Colonic mucosa (tissue), 4 donors: ENCODE measurements at places on chromosomes 3 and 15. TPM values are rescaled to one million over a fixed set of nuclear protein-coding genes. Genes with fewer than 3 reads are reported as not detected.

DNA sequence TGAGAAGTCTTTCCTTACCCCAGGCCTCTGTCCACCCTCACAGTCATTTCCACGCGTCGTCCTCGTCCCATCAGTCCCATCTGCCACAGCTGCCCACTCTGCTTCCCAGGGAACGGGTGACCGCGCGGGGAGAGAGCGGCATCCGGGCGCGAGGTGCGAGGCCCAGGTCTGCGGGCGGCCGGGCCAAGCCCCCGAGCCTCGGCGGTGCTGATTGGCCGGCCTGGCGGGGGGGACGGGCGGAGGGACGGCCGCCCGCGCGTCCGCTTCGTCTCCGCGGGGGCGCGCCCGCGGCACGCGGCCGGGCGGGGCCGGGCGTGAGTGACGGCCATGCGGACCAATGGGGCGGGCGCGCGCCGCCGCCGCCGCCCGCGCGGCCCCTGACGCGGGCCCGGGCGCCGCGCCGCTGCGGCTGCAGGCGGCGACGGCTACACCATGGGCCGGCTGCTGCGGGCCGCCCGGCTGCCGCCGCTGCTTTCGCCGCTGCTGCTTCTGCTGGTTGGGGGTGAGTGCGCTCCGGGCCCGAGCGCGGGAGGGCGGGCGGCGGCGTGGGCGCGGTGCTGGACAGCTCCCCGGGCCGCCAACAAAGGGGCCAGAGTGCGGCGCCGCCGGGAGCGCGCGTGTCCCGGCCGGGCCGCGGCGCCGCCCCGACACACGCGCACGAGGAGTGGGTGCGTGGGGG lies at the start of gene PODXL2:
PODXL2 (plus strand) TSS at position 398 of the 679 bp plus-strand sequence; CDS start at position 433, 35 bp downstream.
- H3K4me1 ChIP-seq: no peaks in the 10 kb centered on the region
- H3K4me3 ChIP-seq: peak within 1 kb of the TSS; percentile 52
- no peak within 1 kb of the TSS for H3K27ac ChIP-seq
- H3K36me3 ChIP-seq: no peaks in the 10 kb centered on the region
- peak; percentile 26 for DNase-seq

DNA sequence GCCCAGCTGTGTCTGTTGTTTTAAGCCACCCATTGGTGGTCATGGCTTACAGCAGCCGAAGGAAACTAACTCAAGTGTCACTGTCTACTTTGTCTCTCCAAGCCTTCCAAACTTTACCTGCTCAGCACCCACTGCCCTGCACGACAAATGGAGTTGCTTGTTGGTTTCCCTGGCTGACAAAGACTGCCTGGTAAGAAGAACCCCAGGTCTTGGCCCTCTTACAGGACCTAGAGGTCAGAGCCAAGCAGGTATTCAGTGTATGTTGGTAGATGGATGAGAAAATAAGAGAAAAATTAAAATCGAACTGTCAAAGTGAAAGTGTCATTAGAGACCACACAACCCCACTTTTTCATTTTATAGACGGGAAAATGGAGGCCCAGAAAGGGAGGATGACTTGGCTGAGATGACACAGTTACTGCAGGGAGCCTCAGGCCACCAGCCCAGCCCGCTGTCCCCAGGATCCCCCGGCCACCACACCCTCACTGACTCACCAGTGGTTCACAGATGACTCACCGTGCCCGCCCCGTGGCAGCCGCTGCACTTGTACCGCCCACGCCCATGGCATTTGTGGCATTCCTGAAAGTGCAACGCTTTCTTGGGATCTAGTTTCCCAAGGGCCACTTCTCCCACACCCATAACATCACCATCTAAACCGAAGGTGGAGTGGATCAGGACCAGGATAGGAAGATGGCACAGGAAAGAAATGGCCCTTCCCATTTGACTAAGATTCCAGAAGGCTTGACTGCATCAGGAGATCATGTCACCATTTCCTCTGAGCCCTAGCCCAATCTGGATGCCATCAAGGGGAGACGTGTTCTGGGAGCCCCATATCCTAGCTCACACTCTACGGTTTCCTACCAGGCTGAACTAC lies 15.2 kb downstream of the SSUH2 start:
- H3K27ac ChIP-seq: no peak overlapping the region
- H3K27me3 ChIP-seq: no peaks in the 10 kb centered on the region
- no peak overlapping the region for H3K4me3 ChIP-seq
- DNase-seq: peak; percentile 82

GRCh38 chr3:113111011-113111707 lies 100.2 kb upstream of the BOC start:
- H3K4me1 ChIP-seq: no peaks in the 10 kb centered on the region
- no peaks in the 10 kb centered on the region for H3K36me3 ChIP-seq
- H3K27ac ChIP-seq: no peak overlapping the region

DNA sequence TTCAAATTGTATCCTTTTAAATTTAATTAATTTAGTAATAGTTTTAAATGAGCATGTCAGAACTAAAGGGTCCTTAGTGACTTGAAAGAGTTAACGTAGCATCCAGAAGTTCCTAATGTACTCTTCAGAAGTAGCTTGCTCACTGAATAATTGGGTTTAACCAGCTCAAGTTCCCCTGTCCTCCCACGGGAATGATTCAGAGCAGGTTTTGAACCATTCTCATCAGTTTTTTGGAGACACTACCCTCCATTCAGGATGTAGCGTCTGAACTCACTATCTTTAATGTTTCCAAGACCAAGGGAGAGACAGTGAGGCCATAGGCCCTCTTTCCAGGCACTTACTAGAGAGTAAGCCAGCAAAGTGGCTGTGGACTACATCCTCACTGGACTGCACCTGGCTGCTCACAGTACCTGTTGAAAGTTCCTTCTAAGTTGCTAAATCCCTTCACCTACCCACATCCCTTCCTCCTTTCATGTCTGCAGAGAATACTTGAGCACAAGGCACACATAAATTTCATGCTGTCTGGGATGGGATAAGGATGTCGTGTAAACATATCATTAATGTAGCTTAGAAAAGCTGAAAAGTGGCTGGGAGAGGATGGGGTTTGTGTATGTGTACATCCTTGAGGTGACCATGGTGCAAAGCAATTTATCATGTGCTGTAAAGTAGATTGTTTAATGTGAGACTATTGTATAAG lies 146.3 kb downstream of the PLCL2 start:
- no peak overlapping the region for H3K4me3 ChIP-seq
- H3K27ac ChIP-seq: no peak overlapping the region
- H3K36me3 ChIP-seq: no peaks in the 10 kb centered on the region
- H3K4me1 ChIP-seq: no peaks in the 10 kb centered on the region
- H3K27me3 ChIP-seq: no peaks in the 10 kb centered on the region

DNA sequence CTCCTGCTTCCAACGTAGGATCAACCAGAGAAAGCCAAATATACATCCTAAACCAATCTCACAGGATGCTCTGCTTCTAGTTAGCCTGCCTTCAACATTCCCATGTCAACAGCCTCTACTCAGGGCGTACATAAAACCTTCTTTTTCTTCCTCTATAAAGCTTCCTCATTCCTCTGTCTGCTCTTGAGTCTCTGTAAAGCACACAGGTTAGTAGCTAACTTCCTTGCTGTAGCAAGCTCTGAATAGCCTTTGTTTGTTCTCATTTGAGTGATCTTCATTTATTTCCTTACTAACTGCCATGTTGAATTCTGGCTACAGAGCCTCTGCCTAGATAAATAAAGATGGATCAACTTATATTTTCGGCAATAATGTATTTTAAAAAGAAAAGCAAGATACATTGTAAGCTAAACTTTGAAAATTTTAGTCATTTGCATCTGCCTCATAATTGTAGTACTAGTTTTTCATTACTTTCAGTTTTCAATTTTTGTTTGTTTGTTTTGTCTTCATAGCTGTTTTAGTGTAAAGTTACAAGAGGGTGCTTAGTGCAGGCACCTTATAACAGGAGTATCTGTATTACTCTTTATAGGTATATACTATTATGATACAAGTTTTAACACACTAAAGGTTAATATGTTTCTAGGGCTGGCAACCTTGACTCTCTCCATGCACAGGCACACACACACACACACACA lies 498.2 kb downstream of the PYDC2 start:
- H3K27ac ChIP-seq: no peak overlapping the region
- H3K4me1 ChIP-seq: no peaks in the 10 kb centered on the region
- H3K27me3 ChIP-seq: no peaks in the 10 kb centered on the region
- DNase-seq: no peak
- no peaks in the 10 kb centered on the region for H3K36me3 ChIP-seq

GRCh38 chr15:36884936-36885635 lies 215.3 kb downstream of the MEIS2 start:
- H3K27ac ChIP-seq: no peak overlapping the region
- no peak overlapping the region for H3K4me3 ChIP-seq
- no peaks in the 10 kb centered on the region for H3K4me1 ChIP-seq
- H3K27me3 ChIP-seq: peaks cover 66% of the 10 kb centered on the region
- DNase-seq: no peak

DNA sequence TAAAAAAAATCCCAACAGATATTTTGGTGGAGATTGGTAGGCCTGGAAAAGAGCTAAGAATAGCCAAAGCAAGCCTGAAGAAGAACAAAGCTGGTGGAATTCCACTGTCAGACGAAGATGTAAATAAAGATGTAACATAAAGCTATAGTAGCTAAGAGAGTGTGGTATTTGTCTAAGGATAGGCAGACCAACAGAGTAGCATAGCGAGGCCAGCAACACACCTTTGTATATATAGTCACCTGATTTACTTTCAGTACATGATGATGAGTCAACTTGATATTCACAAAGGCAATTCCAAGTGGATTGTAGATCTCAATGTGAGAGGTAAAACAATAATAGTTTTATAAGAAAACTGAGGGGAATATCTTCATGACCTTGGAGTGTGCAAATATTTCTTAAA lies 53.6 kb upstream of the SYN2 start:
- peak; percentile 21 for DNase-seq
- H3K4me3 ChIP-seq: no peak overlapping the region
- H3K4me1 ChIP-seq: no peaks in the 10 kb centered on the region

The RTP3 gene
- not detected for total RNA-seq
